ENCODE measurements at places on chromosomes 7 and 10. TPM values are rescaled to one million over a fixed set of nuclear protein-coding genes. Genes with fewer than 3 reads are reported as not detected.

GRCh38 chr10:32943854-32944661 lies 14.0 kb downstream of the ITGB1 start:
- DNase-seq, result no peak

GRCh38 chr7:108629651-108630400 lies 60.2 kb downstream of the DNAJB9 start:
- DNase-seq, result peak; percentile 11

DNA sequence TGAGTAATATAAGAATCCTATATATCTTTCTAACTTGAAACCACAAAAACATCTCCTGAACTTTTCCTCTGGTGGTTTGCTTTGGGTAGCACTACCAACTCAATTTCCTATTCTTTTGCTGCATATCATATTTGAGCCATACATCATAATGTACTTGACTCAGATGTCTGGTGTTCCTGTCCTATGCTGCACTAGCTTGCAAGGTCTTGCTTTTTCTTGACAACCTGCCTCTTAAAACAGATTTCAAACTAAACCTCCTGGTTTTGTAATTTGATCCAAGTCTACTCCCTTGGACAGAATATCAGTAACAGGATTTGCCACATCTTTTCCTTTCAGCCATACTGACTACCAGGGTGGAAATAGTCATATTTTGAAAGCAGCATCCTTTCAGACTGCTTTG lies 520.3 kb upstream of the LRRTM3 start:
- DNase-seq, result no peak

DNA sequence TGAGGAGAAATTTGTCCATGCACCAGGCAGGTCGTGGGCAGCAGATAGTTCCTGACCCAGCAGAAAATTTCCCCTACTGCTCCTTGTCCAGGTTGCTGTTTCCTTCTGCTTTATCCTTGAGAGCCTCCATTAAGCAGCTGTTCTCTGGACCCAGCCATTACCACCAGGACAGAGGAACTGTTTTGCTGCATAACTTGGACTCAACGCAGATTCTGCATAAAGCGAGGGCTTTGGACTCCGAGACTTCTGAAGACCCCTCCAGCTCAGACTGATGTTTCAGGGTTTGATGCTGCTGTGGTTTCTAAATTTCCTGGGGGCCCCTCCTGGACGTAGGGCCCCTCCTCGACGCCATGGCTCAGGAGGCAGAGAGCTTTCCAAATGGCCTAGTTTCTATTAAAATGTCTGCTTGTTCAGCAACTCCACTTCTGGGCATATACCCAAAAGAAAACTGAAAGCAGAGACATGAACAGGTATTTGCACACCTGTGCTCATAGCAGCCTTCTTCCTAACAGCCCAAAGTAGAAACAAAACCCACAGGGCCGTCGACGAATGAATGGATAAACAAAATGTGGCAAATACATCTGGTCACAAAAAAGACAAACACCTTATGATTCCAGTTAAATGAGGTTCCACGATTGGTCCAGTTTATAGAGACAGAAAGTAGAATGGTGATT lies 28.3 kb upstream of the LMTK2 start:
- DNase-seq, result no peak

DNA sequence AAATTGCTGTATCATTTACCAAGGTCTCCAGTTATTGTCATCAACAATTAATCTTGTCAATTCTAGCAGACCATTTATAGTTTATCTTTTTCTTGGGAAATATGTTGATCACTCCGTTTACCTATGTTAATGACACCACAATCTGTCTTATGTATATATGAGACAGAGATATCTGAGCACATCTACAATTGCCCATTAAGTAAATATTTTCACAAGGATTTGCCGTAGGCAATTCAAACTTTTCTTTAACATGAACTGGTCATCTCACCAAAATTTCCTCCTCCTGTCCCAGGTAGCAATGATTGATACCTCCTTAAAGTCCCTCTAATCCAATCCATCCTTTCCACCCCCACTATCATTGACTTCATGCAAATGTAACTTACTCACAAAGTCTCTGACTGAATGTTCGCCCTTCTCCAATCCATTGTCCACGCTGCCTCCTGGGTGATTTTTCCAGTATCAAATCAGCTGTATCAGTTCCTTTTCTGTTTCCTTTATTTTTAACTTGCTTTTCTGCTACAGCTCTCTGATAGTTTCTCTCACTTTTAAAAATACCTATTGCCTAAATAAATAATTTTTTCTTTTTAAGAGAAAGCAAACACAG lies 138.3 kb downstream of the GNAT3 start:
- DNase-seq, result no peak

DNA sequence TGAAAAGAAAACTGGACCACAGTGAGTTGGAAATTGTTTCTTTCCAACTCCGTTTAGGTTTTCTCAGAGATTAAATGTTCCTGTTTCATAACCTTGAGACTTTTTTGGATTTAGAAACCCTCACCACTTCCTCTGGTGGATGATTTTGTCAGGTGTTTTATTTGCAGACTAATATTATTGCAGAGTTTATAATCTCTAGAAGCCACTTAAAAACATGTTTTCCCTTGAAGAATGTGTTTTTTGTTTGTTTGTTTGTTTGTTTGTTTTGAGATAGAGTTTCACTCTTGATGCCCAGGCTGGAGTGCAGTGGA lies 520 bp upstream of the MICU1 start:
- DNase-seq, result no peak

GRCh38 chr10:47042780-47043750 lies 131.8 kb downstream of the PTPN20 start:
- no peak for DNase-seq

DNA sequence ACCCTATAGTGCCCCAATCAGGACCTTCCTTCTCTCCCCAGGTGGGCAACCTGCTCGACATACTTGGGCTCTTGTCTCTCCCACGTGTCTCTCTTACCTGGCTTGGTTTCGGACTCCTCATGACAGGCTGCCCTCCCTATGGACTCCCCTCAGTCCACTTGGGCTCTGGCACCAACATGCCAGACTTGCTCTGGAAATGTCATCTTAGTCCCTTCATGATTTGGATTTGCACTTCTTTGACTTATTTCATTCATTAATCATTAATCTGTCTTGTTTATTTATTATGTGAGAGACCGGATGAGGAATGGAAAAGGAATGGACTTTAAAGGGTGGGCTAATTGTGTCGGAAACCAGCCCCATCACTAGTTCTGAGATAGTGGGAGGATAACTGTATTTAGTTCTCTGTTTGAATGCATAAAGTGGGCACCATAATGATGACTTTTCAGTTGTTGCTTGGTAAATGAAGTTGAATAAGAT lies 108.0 kb downstream of the SND1 start:
- DNase-seq, result no peak

GRCh38 chr10:110535958-110536891 lies 31.3 kb upstream of the SMC3 start:
- DNase-seq, result no peak

DNA sequence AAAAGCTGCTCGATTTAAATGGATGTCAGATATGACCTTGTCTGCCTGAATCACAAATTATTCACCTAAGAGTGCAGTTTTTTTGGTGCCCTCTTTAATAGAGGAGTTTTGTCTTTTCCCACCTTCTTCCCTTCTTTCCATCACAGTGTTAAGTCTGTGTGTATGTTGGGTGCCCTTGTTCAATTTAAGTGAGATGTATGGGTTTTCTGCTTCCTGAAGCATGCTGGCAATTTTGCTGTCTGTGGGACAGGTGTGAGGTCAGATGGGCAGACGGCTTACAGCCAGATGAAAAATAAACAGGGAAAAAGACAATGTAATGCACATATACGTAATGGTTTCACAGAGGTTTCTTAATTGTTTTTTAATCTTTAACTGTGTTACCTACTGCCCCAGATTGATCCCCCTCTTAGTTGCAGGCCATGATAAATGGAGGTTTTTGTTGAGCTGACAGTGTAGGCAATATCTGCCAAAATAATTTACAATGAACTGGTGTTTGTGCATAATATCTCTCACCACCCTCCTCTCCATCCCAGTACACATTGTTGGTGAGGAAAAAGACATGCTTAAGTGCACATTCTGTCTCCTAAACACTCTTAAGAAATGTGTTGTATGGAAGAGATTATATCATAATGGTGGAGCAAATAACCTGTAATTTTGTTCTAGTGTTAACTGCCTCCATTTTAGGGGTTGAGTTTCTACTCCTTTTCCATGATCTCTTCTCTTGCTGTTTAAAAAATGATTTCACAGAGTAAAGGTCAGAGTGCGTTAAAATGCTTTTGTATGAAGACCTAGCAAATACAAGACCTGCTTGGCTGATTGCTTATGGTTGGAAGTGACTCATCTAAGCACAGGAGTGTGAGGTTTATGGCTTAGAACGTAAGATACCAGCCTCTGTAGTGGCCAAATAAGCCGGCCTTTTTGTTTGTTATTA lies 123.9 kb downstream of the LRRC4 start:
- no peak for DNase-seq

GRCh38 chr10:117931078-117931477 lies 115.7 kb downstream of the RAB11FIP2 start:
- no peak for DNase-seq

- no peak for DNase-seq
These were observed 56.3 kb upstream of the NCAPG2 start for GRCh38 chr7:158760936-158761335.

DNA sequence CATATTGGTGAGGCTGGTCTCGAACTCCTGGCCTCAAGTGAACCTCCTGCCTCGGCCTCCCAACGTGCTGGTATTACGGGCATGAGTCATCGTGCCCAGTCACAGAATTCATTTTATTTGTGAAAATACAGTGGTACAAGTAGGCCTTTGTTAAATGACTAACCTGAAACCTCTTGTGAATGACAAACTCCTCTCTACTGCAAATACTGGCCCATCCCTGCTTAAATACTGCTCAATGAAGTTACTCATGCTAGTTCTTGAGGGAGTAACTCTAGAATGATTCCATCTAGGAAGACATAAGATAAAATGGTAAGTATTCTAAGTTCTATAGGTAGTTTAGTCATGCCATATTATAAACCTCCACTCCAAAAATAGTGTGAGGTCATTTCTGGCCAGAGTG lies 80.7 kb downstream of the UBE2H start:
- no peak for DNase-seq

DNA sequence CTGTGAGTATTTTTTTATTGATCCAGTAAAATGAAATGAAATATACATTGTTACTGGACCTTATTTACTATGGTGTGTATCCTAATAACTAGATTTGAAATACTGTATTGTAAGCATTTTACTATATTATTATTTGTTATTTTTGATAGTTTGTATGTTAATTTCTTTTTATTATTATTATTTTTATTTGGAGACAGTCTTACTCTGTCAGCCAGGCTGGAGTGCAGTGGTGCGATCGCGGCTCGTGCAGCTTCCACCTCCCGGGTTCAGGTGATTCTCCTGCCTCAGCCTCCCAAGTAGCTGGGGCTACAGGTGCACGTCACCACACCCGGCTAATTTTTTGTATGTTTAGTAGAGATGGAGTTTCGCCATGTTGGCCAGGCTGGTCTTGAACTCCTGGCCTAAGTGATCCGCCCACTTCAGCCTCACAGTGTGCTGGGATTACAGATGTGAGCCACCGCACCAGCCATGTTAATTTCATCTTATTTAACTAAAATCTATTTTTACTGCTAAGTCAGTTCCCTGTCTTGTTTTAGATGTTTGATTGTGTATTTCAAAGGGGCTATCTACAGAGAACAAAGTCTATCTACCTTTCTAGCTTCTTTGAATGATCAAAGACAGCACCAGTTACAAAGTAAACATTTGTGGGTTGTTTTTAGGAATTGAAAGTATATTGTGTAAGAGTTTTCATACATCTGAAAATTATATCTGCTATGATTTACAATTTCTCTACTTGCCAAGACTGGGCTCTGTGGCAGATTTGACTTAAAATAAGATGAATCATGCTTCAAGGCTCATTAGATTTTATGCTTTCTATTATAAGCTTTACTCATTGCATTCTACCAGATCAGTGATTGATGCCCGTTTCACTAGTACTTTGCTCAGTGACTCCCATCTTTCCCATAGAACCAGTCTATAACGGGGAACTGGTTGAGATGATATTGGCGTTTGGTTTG lies 41.6 kb downstream of the CDC123 start:
- DNase-seq, result no peak

DNA sequence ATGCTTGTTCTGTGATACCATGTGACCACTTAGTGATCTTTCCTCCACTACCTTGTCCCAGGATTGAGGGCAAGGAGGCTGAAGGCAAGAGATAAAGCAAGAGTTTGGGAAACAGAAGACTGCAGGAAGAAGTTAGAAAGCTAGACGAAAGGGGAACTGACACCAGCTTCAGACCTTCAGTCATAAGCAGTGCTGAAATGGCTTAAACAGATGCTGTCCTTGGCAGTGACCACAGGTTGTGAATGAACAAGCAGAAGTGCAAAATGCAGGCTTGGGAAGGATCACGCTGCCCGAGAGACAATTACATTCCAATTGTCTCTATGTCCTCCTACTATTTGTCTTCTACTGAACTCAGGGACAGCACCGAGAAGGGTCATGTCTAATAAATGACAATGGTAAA lies 704.9 kb upstream of the AUTS2 start:
- no peak for DNase-seq

DNA sequence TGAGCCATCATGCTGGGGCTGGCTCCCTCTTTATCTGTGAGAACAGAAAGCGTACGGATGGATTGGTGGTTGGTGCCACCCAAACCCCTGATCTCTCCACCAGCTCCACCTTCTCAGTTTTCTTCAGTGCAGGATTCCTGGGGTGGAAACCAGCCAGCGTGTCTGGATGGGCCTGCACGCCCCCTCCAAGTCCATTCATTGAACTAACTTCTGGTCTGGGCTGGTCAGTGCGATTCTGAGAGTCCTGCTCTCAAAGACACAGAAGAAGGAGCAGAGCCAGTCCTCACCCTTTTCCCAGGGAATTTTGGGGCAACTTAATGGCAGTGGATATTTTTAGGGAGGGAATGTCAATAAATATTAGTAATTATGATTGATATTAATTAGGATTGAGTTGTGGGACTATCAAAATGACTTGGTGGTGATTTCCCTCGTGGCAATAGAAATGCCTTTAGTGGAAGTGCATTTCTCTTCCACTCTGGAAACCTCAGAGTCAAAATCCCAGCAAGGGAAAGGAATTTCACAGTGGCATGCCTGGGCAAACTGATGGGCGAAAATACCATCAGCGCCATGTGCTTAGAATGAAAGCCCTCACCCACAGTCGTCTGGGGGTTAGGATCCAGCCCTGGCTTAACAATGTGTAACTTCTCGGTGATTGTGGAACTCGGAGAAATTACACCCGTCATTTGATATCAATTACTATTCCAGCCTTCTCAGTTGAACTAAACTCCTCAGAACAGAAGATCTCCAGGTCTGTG lies 69.3 kb upstream of the EEPD1 start:
- no peak for DNase-seq

Gene MBL2
- not detected for total RNA-seq

Gene LIPK
- not detected for total RNA-seq

Gene RPEL1
- total RNA-seq, result not detected

Gene INMT
- total RNA-seq, result 4.9 TPM

Gene NEUROG3
- total RNA-seq, result not detected

Gene LHFPL3
- total RNA-seq, result not detected

Gene PRR15
- total RNA-seq, result 4.6 TPM

Gene UNC5B
- 5.1 TPM for total RNA-seq

All from pancreas (tissue), 10 donors.